ENCODE measurements at places on chromosomes 4 and X.

GRCh38 chr4:101187841-101188240 is 159.5 kb downstream of the PPP3CA start:
- no peak for ATAC-seq

- ATAC-seq, result no peak
Observed at GRCh38 chrX:120549483-120550452, 11.0 kb downstream of the CUL4B start.

- no peak for ATAC-seq
Observed at GRCh38 chrX:21929209-21929608, 11.3 kb upstream of the SMS start.

- no peak for ATAC-seq
Observed at GRCh38 chr4:98645527-98645926, 12.9 kb downstream of the TSPAN5 start.

DNA sequence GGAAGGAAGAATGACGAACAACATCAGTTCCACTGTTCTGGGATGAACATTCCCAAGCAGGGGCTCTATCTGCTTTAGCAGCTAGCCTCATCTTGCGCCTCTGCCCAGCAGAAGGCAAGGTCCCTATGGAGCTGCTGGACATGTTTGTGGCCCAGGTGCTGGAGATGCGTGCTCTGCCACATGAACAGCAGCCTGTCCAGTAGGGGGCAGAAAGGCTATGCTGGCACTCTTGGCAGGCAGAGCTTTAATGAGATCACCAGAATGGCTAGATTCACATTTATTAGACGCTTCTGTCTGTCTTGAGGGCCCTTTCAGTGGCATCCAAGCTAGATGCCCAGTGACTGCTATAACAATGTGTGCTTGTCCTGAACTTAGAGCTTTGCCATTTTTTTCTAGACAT is 1826.0 kb downstream of the STIM2 start:
- ATAC-seq, result no peak

DNA sequence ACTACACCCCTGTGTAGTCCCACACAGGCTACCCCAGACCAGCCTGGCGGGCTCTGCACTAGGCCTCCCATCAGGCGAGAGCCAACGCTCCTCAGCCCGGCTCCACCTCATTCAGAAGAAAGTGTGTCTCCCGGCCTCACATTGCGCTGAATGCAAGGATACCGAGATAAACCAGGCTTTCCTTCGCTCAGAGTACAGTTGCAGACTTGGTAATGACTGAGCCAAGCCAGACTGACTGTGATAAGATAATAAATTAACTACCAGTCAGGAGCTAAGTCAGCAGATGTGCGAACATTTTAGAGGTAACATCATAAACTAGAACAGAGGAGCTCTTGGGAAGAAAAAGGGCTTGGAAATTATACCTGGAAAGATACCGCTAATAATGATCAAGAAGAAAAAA is 397.6 kb downstream of the TRIML1 start:
- no peak for ATAC-seq

DNA sequence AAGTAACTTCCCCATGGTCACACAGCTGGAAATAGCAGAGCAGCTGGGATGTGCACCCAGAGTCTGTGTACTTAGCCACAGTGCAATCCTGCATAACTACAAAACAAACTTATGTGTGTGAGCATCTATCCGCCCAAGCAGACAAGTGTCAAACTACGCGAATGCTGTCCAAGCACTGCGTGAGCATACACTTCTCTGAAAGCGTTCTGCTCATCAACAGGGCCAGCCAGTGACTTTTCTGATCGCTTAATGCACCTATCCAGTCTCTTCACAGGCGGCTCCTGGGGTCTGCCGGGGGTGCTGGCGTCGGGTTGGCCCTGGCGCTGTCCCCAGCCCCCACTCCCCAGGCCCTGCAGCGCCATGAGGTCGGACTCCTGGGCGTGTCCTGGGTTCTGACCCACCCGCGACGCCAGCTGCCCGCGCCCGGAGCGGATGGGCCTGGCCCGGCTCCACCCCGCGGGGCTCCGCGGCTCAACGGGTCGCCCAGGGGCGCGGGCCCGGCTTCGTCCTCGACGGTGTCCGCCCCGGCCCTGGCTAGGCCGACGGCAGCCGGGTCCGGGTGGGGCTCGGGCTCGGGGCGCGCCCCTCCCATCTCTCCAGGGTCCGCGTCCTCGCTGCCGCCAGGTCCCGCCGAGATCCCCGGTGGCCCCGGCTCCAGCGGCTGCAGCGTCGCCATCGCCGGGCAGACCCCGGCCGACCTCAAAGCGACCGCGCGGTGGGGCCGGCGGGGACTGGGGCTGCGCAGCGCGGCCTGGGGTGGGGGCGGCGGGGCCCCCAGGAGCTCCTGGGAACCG is 1.3 kb upstream of the ZNF141 start:
- ATAC-seq, result no peak

- ATAC-seq, result no peak
Observed at GRCh38 chr4:137300776-137301175, 231.5 kb downstream of the PCDH18 start.

DNA sequence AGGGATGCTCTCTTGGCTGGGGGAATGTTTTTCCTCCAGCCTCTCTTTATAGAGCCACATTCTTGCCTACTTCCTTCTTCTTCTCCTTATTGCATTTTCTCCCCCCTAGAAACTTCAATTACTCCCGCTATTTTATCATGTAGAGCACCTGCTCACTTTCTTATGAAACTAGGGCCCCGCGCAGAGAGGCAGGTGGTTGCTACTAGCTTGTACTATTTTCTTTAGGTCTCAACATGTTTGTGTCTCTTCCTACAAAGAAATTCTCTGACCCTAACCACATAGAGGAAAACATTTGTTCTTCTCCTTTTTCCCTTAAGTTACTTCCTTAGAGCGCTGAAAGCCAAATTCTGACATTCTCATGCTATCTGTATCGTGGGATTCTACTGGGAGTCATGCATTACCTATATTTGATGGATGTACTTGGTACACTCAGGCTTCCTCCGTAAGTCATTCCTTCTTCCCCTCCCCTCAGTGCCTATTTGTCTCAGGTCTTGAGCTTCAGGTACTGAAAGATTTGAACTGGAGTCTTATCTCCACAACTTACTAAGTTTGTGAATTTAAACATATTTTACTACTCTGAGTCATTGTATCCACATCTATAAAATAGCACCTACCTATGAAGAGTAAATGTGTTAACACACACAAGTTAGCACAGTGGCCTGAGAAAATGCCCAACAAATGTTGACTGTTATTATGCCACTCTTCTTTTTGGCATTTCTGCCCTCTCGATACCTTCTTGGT is 159.1 kb upstream of the LEF1 start:
- ATAC-seq, result no peak

GRCh38 chrX:132491191-132491590 is 2.4 kb upstream of the MBNL3 start:
- ATAC-seq, result no peak

- ATAC-seq, result no peak
Observed at GRCh38 chr4:44927399-44928380, 201.3 kb upstream of the GNPDA2 start.

- no peak for ATAC-seq
Observed at GRCh38 chr4:128769011-128769410, 40.5 kb upstream of the JADE1 start.

- ATAC-seq, result no peak
Observed at GRCh38 chr4:173513651-173514050, 16.4 kb downstream of the HAND2 start.

- no peak for ATAC-seq
Observed at GRCh38 chr4:53507058-53507457, 84.2 kb downstream of the LNX1 start.

GRCh38 chrX:123184219-123184865 is at the start of gene GRIA3:
TSS of gene GRIA3 (plus strand) at chrX:123184278. CDS start at chrX:123184536, 258 bp downstream.
- ATAC-seq, result no peak

GRCh38 chrX:121407627-121408026 is 360.2 kb downstream of the GLUD2 start:
- no peak for ATAC-seq

GRCh38 chrX:38880296-38880854 is 79.1 kb downstream of the MID1IP1 start:
- peak; percentile 44 for ATAC-seq

DNA sequence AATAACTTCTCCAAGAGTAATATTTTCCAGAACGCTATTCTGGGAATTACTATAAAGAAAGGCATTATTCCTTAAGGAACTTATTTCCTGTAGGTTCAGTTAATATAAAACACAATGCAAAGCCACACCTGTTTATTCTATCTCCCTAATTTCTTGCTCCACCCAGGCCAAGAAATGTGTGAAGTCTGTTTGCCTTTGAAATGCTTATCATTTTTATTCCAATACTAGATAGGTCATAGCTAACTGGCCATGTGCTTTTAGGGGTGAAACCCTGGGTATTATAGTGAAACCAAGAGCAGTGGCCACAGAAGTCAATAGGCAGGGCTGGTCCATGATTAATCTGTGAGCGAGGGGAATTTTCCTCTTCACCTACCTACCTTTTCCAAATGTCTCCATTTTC is 14.8 kb downstream of the CXCL3 start:
- ATAC-seq, result no peak

DNA sequence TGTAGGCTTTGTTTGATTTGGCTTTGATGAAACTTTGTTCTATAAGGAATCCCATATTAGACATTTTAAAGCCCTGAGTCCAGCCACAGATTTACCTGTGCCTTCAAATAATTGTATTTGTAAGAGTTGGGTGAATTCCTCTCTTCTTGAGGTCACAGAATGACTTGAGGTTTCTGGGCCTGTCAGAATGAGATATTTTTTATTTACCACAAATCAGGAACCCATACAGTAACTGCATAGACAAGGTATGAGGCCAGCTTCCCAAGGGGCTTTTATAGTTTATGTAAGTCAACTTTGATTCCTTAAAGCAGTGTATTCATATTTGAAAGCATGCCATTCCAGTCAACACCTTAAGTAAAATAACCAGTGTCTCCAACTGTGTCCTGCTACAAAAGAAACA is 29.1 kb upstream of the CXCL3 start:
- ATAC-seq, result no peak

GRCh38 chrX:28177202-28177601 is 196.0 kb upstream of the DCAF8L1 start:
- no peak for ATAC-seq

DNA sequence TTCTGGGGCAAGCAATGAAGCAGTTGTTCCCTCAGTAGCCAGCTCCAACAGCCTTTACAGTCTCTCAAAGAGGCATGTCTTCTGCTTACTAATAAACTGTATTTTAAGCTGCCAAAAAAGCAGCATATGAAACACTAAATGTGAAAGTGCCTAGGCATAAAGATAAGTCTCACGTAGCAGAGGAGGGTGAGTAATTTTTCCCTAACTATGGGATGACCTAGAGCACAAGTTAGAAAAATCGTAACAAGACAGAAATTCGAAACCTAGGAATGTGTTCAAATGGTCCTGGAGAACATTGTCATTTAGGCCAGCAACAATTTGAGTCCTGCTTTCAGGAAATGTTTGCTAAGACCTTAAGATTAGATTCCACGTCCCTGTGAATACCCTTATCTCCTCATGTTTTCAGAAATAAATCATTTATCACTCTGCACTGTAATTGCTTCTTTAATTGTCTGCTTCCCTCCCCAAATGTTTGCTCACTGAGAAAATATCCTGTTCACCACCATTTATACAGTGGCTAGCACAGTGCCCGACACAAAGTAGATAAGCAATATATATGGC is 222.2 kb downstream of the KCNIP4 start:
- ATAC-seq, result no peak

DNA sequence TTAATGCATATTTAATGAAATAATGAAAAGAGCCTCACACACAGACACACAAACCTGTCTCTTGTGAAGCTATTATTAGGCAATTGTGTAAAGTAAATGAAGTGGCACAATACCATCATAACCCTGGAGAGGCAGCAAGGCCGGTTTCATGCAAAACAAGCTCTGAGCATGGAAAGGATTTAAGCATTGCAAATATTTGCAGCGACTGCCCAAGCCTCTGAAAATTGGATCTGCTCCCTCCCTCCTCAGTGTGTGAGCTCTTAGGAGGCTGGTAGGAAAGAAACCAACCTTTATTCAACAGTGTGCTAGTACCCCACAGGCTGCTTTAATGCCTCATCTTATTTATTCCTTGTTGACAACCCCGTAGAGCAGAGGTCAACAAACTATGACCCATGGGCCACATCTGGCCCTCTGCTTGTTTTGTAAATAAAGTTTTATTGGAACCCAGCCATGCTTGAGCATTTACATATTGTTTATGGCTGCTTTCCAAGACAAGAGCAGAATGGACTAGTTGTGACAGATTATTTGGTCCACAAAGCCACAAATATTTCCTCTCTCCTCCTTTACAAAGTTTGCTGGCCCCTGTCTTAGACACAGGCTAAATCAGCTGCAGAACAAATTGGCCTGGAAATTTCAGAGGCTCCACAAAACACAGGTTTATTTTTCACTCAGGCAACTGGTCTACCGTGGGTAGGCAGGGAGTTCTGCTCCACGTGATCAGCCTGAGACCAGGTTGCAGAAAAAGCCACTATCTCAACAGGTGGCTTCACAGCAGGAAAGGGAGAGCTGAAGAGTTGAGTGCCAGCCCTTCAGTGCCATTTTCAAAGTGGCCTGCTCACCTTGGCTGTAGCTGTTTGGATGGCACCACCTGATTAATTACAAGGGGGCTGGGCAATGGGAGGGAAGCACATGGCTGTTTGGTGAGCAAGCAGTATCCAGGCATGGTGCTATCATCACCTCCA is 16.8 kb downstream of the RS1 start:
- ATAC-seq, result peak; percentile 73

DNA sequence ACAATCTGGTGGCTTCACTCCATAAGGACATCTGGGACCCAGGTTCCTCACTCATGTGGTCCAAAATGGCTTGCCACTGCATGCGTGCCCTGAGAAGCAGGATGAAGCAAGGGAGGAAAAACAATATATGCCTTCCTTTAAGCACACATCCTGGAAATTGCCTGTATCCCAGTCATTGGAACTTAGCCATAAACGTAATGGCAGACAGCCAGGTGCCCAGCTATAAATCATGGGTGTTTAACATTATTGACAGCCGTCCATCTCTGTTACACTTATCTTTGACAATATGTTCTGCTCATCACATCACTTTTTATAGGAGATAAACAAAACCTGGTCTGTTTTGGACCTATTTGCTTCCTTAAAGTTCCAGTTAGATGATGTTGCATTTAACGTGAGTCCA is 181.0 kb downstream of the AASDH start:
- no peak for ATAC-seq

DNA sequence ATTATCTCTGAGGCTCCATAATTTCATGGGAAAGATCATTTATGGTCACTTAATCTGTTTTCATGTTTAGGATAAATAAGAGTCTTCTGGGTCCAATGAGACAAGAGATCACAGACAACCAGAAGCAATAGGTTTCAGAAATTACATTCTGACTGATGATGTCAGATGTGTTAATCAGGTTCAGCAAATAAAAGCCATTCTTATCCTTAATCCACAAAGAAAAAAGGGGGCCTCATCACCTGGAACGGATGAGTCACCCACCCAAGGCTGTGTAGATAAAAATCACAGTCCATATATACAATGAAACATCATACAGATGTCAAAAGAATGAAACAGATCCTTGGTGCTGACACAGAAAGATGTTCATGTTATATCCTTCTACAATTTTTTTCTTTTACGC is 36.6 kb downstream of the SYTL4 start:
- no peak for ATAC-seq

DNA sequence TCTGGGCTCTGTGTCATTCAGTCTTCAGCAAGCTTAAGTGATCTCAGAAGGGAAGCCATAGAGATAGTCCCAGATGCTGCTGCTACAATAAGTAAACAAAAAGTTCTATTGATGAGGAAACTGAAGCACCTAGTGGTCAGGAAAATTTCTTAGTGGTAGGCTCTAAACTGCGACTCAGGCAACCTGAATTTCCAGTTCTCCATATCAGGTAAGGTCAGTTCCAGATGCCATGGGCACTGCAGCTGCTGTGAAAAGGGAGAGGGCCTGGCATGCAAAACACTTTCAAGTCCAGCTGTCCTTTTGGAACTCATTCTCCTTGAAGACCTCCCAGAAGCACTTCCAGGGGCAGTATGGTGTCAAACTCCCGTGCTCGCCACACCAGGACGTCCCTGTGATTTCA is 46.2 kb downstream of the REELD1 start:
- no peak for ATAC-seq
